CD4-positive, alpha-beta T cell treated with Interleukin-4 for 1 hour (primary cell): ENCODE measurements at places on chromosomes 3 and 15.

DNA sequence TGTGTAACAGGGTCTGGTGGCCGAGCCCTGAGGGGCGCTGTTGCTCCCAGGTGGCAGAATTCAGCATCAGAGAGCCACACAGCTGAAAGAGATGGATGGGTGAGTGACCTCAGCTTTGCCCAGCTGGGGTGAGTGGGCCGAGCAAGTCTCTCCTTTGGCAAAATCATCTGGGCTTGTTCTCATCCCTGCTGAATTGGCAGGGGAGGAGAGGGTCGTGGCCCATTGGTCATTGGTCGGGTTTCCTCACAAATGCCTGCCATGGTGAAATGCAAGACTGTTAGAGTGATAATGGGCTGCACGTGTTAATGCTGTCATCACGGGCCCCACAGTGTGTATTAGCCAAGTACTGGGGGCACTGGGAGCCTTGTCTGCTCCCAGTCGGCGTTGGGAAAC lies 15.9 kb downstream of the ABHD2 start:
- DNase-seq = no peak

- DNase-seq = no peak
Measured at GRCh38 chr3:98699132-98699531, 64.0 kb upstream of the ST3GAL6 start.

GRCh38 chr3:14410106-14410502 lies 7.7 kb downstream of the SLC6A6 start:
- no peak for DNase-seq

DNA sequence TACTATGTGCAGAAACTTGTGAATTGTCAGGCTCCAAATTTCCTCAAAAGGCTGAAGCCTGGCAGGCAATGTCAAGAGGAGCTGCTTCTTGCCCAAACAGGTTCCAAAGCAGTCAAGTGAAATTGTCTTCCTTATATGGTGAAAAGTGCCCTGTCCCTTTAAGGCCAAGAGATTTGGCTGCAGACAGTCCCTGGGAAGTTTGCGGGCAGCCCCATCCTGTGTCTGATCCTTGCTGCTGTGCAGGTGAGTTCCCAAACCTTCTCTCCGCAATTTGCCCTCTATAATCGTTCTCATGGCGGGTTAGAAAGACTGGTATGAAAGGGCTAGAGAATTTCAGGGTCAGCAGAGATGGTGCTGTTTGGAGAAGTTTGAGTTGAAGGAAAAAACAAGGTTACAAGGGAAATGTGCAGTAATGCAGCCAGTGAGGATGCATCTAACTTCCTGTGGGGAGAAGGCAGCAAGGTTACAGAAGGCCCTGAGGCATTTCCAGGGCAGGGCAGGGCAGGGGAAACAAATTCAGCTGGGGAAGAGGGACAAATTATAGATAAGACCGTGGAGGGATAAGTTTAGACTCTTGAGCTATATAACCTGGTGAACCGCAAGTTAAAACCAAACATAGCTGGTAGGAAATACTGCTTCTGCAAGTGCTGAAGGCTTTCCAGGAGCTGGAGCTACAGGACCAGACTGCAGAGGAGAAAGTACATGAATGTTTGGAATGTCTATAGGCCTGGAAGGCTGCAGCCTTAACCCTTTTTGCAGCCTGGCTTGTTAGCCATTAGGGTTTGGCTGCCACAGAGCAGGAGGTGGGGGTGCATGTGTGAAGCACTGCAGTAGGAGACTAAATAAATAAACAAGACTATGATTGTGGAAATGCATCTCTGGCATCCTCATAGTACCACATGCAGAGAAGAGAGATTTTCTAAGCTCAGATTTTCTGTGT lies 256.2 kb upstream of the IL12A start:
- DNase-seq = no peak

- DNase-seq = no peak
Measured at GRCh38 chr3:138065949-138066348, 49.5 kb downstream of the DZIP1L start.

GRCh38 chr15:99965376-99965775 lies 232.1 kb upstream of the LYSMD4 start:
- DNase-seq = no peak
